ENCODE measurements at places on chromosomes 12 and 14.

DNA sequence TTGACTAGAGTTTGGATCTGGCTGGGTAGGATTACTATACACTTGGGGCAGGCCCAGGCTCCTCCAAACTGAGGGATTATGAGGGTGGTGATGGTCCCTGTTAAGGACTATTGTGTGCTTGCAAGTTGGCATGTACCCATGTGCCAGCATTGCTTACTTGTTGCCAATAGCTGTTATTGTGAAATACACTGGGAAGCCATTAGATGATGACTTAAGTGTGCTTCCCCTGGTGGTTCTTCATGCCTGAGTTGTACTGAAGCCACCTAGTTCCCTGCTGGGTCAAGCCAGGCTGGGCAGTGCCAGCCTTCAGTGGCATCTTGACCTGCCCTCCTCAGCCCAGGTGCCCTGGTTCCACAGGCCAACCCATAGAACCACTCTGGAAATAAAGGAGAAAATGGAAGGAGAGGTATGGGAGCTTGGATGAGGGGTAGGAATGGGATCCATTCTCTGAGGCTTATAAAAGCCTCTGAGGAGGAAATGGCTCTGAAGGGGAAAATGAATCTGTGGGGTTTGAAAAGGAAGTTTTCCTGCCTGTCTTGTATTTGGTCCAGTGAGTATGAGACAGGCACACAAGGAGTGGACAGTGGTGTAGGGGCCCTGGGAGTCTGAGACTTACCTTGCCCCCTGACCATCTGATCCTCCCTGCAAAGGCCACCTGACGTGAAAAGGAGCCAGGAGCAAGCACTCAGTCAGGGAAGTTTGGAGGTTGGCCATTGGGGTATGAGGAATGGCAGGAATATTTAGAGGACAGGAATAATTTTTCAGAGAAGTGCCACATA is 724 bp downstream of the LTB4R start:
- H3K27me3 ChIP-seq, result no peaks in the 10 kb centered on the region
- peaks cover 6% of the 10 kb centered on the region for H3K36me3 ChIP-seq
- DNase-seq, result no peak
- H3K27ac ChIP-seq, result peak overlapping the region; percentile 96

GRCh38 chr12:31627456-31628054 is 31.9 kb upstream of the ETFBKMT start:
- H3K27me3 ChIP-seq, result peaks cover 29% of the 10 kb centered on the region
- H3K36me3 ChIP-seq, result no peaks in the 10 kb centered on the region
- H3K27ac ChIP-seq, result no peak overlapping the region
- H3K4me1 ChIP-seq, result peaks cover 2% of the 10 kb centered on the region
- DNase-seq, result no peak

DNA sequence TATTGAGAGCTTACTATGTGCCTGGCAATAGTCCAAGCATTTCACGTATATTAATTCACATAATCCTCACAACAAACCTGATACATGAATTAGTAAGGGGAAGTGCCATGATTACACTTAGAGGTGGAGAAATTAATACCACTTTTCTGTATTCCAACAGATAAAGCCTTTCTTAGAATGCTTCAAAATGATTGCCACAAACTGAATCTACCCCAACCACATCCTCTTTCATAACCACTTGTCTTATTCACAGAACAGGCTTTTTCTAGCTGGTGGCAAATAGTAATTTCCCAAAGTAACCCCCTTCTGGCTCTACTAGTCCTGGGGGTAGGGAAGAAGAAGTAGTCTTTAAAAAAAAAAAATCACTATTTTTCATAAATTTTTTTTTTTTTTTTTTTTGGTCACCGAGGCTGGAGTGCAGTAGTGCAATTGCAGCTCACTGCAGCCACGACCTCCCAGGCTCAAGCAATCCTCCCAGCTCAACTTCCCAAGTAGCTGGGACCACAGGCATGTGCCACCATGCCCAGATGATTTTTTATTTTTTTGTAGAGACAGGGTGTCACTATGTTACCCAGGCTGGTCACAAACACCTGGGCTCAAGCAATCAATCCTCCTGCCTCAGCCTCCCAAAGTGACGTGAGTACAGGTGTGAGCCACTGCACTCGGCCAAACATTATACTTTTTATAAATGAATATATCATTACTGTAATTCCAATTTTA is 59.0 kb upstream of the ARID2 start:
- no peaks in the 10 kb centered on the region for H3K36me3 ChIP-seq
- H3K4me3 ChIP-seq, result peak overlapping the region; percentile 47
- DNase-seq, result no peak
- no peak overlapping the region for H3K27ac ChIP-seq
- no peaks in the 10 kb centered on the region for H3K27me3 ChIP-seq
- H3K4me1 ChIP-seq, result peaks cover 14% of the 10 kb centered on the region

- no peak overlapping the region for H3K27ac ChIP-seq
- H3K27me3 ChIP-seq, result peaks cover 5% of the 10 kb centered on the region
- H3K4me3 ChIP-seq, result no peak overlapping the region
Measured at GRCh38 chr12:27194644-27195043, 49.4 kb upstream of the STK38L start.

- no peaks in the 10 kb centered on the region for H3K27me3 ChIP-seq
- H3K36me3 ChIP-seq, result peaks cover 4% of the 10 kb centered on the region
- peak; percentile 42 for DNase-seq
- peak overlapping the region; percentile 99 for H3K4me3 ChIP-seq
- peaks cover 52% of the 10 kb centered on the region for H3K4me1 ChIP-seq
Measured at GRCh38 chr12:56628671-56629458, 1.3 kb downstream of the BAZ2A start.
